ENCODE measurements at places on chromosomes 6 and 20. TPM values are rescaled to one million over a fixed set of nuclear protein-coding genes. Genes with fewer than 3 reads are reported as not detected.

TP53TG5 gene
- not detected for total RNA-seq

ARMH2 gene
- total RNA-seq: 2.6 TPM

UST gene
- total RNA-seq: 0.43 TPM

IPCEF1 gene
- 22.3 TPM for total RNA-seq

HLA-DMB gene
- total RNA-seq: 9.6 TPM

POPDC3 gene
- total RNA-seq: not detected

ABHD16B gene
- total RNA-seq: 0.13 TPM

GRM1 gene
- not detected for total RNA-seq

DPPA5 gene
- not detected for total RNA-seq

CCM2L gene
- total RNA-seq: not detected

AKAP12 gene
- total RNA-seq: 0.08 TPM

GSTA2 gene
- not detected for total RNA-seq

WFDC5 gene
- total RNA-seq: not detected

EYS gene
- total RNA-seq: not detected

RAE1 gene
- total RNA-seq: 31.9 TPM

CCN6 gene
- not detected for total RNA-seq

CLPSL2 gene
- total RNA-seq: not detected

LST1 gene
- total RNA-seq: 71.0 TPM

PRR18 gene
- not detected for total RNA-seq

DEFB128 gene
- total RNA-seq: not detected

GOPC gene
- total RNA-seq: 27.1 TPM

RIMS1 gene
- total RNA-seq: not detected

NKAIN2 gene
- not detected for total RNA-seq

BHLHE23 gene
- total RNA-seq: not detected

TPD52L1 gene
- 0.33 TPM for total RNA-seq

TREM1 gene
- total RNA-seq: 0.53 TPM

OR12D3 gene
- not detected for total RNA-seq

UBE2C gene
- 135 TPM for total RNA-seq

OPN5 gene
- total RNA-seq: not detected

HRH3 gene
- not detected for total RNA-seq

MOG gene
- total RNA-seq: not detected

SYNDIG1 gene
- not detected for total RNA-seq

UNC5CL gene
- total RNA-seq: 1.4 TPM

PRL gene
- total RNA-seq: not detected

HTR1E gene
- total RNA-seq: not detected

GMPR gene
- total RNA-seq: 0.48 TPM

GNRH2 gene
- total RNA-seq: 0.96 TPM

PLN gene
- total RNA-seq: not detected

PPP1R16B gene
- total RNA-seq: 80.5 TPM

PERP gene
- total RNA-seq: 4.4 TPM

POM121L2 gene
- not detected for total RNA-seq

PRKN gene
- total RNA-seq: 0.31 TPM

DSP gene
- 0.19 TPM for total RNA-seq

BPIFB1 gene
- not detected for total RNA-seq

EEF1A2 gene
- 0.19 TPM for total RNA-seq

OOEP gene
- total RNA-seq: not detected

RAET1L gene
- total RNA-seq: not detected

ECT2L gene
- total RNA-seq: not detected

RGS17 gene
- not detected for total RNA-seq

EGFL8 gene
- total RNA-seq: 11.1 TPM

ENPP3 gene
- not detected for total RNA-seq

MBOAT1 gene
- 17.6 TPM for total RNA-seq

JAG1 gene
- total RNA-seq: 0.15 TPM

CDH26 gene
- 0.58 TPM for total RNA-seq

SLC23A2 gene
- 21.7 TPM for total RNA-seq

LCA5 gene
- total RNA-seq: 0.15 TPM

TAGAP gene
- total RNA-seq: 65.7 TPM

RIPOR3 gene
- total RNA-seq: not detected

HCRTR2 gene
- not detected for total RNA-seq

ARFGEF2 gene
- 19.9 TPM for total RNA-seq
